Upper lobe of left lung (tissue), 6 donors: ENCODE measurements at places on chromosomes 6 and 20.

GRCh38 chr6:106037060-106037459 is 49.1 kb upstream of the PRDM1 start:
- H3K36me3 ChIP-seq: no peaks in the 10 kb centered on the region
- no peaks in the 10 kb centered on the region for H3K4me1 ChIP-seq
- DNase-seq: no peak
- no peak overlapping the region for H3K4me3 ChIP-seq
- H3K27ac ChIP-seq: no peak overlapping the region
- no peaks in the 10 kb centered on the region for H3K27me3 ChIP-seq

DNA sequence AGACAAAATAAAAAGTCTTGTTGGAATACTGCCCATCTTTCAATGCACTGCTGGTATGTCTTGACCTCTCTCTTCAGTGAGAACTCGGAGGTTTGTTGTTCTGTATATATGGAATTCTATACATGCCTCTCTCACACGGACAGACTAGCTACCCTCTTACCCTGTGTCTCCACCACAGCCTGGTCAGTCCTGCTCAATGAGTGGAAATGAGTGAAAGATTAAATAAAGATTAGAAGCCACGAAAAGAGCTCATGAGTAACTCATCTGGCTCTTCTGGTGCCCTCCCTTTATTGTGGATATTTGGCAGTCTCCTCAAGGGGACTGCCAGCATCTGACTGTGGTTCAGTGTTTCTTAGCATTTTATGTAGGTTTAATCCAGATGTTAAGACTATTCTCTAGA is 262.8 kb upstream of the MAP3K7 start:
- H3K4me1 ChIP-seq: no peaks in the 10 kb centered on the region
- no peak overlapping the region for H3K4me3 ChIP-seq
- no peaks in the 10 kb centered on the region for H3K36me3 ChIP-seq
- H3K27ac ChIP-seq: no peak overlapping the region
- no peaks in the 10 kb centered on the region for H3K27me3 ChIP-seq

- H3K4me1 ChIP-seq: peaks cover 43% of the 10 kb centered on the region
- no peaks in the 10 kb centered on the region for H3K27me3 ChIP-seq
- no peak for DNase-seq
Measured at GRCh38 chr6:143734641-143735063, 56.9 kb downstream of the PHACTR2 start.

DNA sequence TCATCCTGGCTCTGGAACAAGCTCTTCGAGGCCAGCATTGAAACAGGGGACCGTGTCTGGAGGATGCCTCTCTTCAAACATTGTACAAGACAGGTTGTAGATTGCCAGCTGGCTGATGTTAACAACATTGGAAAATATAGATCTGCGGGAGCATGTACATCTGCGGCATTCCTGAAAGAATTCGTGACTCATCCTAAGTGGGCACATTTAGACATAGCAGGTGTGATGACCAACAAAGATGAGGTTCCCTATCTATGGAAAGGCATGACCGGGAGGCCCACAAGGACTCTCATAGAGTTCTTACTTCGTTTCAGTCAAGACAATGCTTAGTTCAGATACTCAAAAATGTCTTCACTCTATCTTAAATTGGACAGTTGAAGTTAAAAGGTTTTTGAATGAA is 3.6 kb upstream of the CDKN1A start:
- H3K27me3 ChIP-seq: no peaks in the 10 kb centered on the region
- no peak overlapping the region for H3K4me3 ChIP-seq

- DNase-seq: no peak
- H3K36me3 ChIP-seq: no peaks in the 10 kb centered on the region
Measured at GRCh38 chr6:131354356-131354755, 218.7 kb upstream of the ARG1 start.

- H3K36me3 ChIP-seq: no peaks in the 10 kb centered on the region
- no peaks in the 10 kb centered on the region for H3K27me3 ChIP-seq
- H3K4me3 ChIP-seq: no peak overlapping the region
- no peaks in the 10 kb centered on the region for H3K4me1 ChIP-seq
- H3K27ac ChIP-seq: no peak overlapping the region
Measured at GRCh38 chr6:69069881-69070280, 434.8 kb downstream of the ADGRB3 start.

GRCh38 chr6:160139420-160139851 is 17.8 kb downstream of the SLC22A1 start:
- no peak overlapping the region for H3K27ac ChIP-seq
- H3K4me1 ChIP-seq: no peaks in the 10 kb centered on the region
- no peak for DNase-seq
- H3K27me3 ChIP-seq: no peaks in the 10 kb centered on the region
- no peaks in the 10 kb centered on the region for H3K36me3 ChIP-seq

GRCh38 chr6:116073765-116074440 is 13.2 kb upstream of the FRK start:
- DNase-seq: no peak
- H3K27me3 ChIP-seq: no peaks in the 10 kb centered on the region
- H3K4me3 ChIP-seq: no peak overlapping the region
- H3K27ac ChIP-seq: no peak overlapping the region
- no peaks in the 10 kb centered on the region for H3K36me3 ChIP-seq
- H3K4me1 ChIP-seq: no peaks in the 10 kb centered on the region

- no peaks in the 10 kb centered on the region for H3K36me3 ChIP-seq
- no peak for DNase-seq
- H3K4me1 ChIP-seq: peaks cover 27% of the 10 kb centered on the region
- no peaks in the 10 kb centered on the region for H3K27me3 ChIP-seq
- no peak overlapping the region for H3K4me3 ChIP-seq
- H3K27ac ChIP-seq: no peak overlapping the region
Measured at GRCh38 chr6:167846997-167847606, 20.4 kb downstream of the AFDN start.

- H3K4me1 ChIP-seq: no peaks in the 10 kb centered on the region
- DNase-seq: no peak
- no peaks in the 10 kb centered on the region for H3K27me3 ChIP-seq
- H3K4me3 ChIP-seq: no peak overlapping the region
- no peaks in the 10 kb centered on the region for H3K36me3 ChIP-seq
- no peak overlapping the region for H3K27ac ChIP-seq
Measured at GRCh38 chr20:10625641-10626040, 48.2 kb downstream of the JAG1 start.

- no peaks in the 10 kb centered on the region for H3K36me3 ChIP-seq
- H3K27ac ChIP-seq: no peak overlapping the region
- peaks cover 4% of the 10 kb centered on the region for H3K4me1 ChIP-seq
- H3K4me3 ChIP-seq: no peak overlapping the region
- DNase-seq: no peak
Measured at GRCh38 chr6:73564578-73565345, 43.9 kb upstream of the EEF1A1 start.

DNA sequence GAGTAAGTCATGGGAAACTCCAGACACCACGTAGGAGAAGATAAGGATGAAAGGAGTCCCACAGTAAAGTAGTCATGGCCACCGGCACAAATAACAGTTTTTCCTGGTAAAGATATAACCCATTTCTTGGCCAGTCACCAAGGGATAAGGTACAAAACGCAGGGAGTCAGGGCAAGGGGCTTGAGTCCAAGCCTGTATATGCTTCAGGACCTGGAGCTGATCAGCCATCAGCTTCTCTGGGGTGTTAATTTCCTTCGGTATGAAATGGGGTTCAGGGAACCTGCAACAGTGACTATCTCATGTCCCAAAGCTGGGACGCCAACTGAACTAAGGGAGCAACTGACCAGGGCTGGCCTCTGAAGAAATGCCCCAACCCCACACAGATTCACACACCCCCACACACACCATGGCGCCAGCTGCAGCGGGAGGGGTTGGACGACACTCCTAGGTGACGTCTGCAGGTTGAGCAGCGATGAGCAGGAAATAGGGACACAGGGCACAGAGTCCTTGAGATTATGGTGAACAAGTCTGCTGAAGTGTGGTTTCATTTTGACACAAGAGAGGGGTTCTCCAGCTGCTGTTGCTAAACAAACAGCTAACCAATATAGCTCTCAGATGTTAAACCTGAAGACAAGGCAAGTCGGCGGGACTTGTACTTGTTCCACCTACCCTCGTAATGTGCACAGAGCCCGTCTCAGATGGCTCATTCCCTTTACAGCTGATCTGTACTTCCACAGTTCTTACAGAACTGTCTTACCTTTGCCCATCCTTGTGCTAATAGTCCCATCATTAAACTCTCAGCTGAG is 7.4 kb upstream of the ADTRP start:
- H3K27ac ChIP-seq: no peak overlapping the region
- no peaks in the 10 kb centered on the region for H3K36me3 ChIP-seq
- peaks cover 4% of the 10 kb centered on the region for H3K4me1 ChIP-seq
- H3K27me3 ChIP-seq: no peaks in the 10 kb centered on the region

DNA sequence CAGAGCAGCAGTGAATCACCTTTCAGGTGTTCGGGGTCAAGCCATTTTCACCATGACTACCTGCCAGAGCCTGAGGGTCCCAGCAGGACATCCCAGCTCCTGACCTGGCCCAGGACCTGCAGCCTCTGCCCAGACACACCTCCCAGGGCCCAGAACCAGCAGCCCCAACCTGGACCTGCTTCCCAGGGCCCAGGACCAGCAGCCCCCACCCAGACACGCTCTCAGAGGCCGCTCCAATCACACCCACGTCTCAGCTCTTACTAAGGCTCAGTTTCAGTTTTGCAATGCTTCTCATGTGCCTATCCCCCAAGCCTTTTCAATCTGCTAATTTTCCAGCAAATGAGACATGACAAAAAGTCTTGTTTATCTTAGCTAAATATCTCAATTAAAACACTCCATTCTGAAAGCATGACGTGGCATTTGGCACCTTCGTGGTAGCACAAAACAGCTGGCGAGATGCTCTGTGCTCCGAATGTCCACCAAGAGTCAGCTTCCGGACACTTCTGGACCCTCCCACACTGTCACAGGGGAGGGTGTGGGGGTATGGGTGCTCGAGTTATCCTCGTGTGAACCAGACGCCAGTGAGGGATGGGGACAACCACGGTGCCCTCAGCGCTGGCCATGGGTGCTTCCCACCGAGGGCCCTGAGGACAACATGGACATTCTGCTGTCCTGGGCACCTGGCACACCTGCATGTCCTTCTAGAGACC is 253.2 kb downstream of the DLL1 start:
- peak; percentile 30 for DNase-seq
- H3K4me3 ChIP-seq: no peak overlapping the region
- H3K36me3 ChIP-seq: no peaks in the 10 kb centered on the region

GRCh38 chr6:45724511-45724910 is 291.1 kb downstream of the CLIC5 start:
- H3K4me1 ChIP-seq: no peaks in the 10 kb centered on the region
- H3K27ac ChIP-seq: no peak overlapping the region
- DNase-seq: no peak
- H3K36me3 ChIP-seq: no peaks in the 10 kb centered on the region

- no peaks in the 10 kb centered on the region for H3K36me3 ChIP-seq
- H3K4me1 ChIP-seq: no peaks in the 10 kb centered on the region
- H3K27me3 ChIP-seq: no peaks in the 10 kb centered on the region
- H3K27ac ChIP-seq: no peak overlapping the region
- no peak overlapping the region for H3K4me3 ChIP-seq
- DNase-seq: no peak
Measured at GRCh38 chr6:76814496-76815458, 648.5 kb downstream of the HTR1B start.

GRCh38 chr6:153842491-153842890 is 196.5 kb upstream of the OPRM1 start:
- H3K27me3 ChIP-seq: no peaks in the 10 kb centered on the region
- H3K4me1 ChIP-seq: no peaks in the 10 kb centered on the region
- no peaks in the 10 kb centered on the region for H3K36me3 ChIP-seq
- no peak overlapping the region for H3K4me3 ChIP-seq

DNA sequence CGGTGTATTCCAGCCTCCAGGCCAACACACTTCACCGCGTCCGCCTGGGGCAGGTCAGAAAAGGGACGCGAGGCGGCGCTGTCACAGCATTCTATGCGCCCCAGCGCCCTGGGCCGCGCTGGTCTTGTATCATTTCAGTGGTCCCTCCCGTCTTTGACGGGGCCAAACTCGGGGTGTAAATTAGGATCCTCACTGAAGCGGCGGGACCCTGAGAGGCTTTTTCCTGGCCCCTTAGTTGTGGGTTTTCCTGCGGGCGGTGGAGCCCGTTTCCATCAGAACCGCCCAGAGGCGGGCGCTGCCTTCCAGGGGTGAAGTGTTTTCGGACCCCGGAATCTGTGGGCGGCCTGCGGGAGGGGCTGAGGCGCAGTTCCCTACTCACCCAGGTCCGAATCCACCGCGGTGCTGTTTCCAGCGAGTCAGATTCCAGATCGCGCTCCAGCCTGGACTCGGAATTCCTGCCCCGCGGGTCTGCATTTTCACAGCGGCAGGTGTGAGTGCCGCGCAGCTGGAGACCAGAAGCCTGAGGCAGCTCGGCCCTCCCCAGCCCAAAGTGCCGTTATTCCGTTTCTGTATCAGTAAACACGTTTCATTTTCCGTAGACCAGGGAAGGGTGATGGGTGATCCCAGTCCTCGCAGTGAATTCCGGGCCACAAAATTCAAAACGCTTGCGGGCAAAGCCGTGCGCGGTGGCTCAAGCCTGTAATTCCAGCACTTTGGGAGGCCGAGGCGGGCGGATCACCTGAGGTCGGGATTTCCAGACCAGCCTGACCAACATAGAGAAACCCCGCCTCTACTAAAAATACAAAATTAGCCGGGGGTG is 3.9 kb upstream of the MICB start:
- peak overlapping the region; percentile 79 for H3K27ac ChIP-seq
- H3K27me3 ChIP-seq: no peaks in the 10 kb centered on the region
- H3K4me1 ChIP-seq: peaks cover 18% of the 10 kb centered on the region
- no peaks in the 10 kb centered on the region for H3K36me3 ChIP-seq
- peak; percentile 95 for DNase-seq

DNA sequence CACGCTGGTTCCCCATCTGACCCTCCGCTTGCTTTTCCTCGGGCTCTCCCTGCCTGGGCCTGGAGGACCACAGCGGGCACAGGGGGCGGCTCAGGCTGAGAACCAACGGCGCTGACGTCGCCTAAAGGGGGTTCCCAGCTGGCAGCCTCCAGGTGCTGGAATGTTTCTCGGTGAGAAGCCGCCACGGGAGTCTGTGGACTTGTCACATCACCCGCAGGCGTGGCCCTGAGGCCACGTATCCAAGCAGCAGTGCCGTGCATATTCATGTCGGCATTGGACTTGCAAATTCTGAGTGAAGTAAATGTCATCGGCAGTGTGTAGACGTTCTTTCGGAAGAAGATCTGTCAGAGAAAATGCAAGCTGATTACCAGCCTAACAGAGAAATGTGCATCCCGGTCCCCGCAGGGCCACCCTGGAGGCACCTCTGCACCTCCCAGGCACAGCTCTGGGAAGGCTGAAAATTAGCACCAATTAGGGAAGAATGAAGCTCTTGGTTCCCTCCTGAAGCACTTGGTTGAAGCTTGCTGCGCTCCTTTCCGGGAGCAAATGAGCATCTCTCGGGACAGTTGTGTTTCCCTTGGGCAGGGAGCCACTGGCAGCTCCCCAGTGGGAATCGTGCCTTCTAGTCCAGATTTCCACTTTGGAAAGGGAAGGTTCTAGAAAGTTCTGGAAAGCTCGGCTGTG is 24.3 kb downstream of the NTSR1 start:
- no peak overlapping the region for H3K4me3 ChIP-seq
- no peak overlapping the region for H3K27ac ChIP-seq
- no peaks in the 10 kb centered on the region for H3K36me3 ChIP-seq
- no peak for DNase-seq
- no peaks in the 10 kb centered on the region for H3K4me1 ChIP-seq

- no peak overlapping the region for H3K27ac ChIP-seq
- H3K4me3 ChIP-seq: no peak overlapping the region
- no peak for DNase-seq
- no peaks in the 10 kb centered on the region for H3K27me3 ChIP-seq
Measured at GRCh38 chr20:50491926-50492634, 18.1 kb upstream of the PTPN1 start.

GRCh38 chr20:44123874-44124535 is 63.0 kb downstream of the JPH2 start:
- no peak for DNase-seq
- H3K36me3 ChIP-seq: no peaks in the 10 kb centered on the region
- no peaks in the 10 kb centered on the region for H3K4me1 ChIP-seq
- H3K27me3 ChIP-seq: no peaks in the 10 kb centered on the region
- H3K4me3 ChIP-seq: no peak overlapping the region
- no peak overlapping the region for H3K27ac ChIP-seq
